IPS-NIHi11 (cell line): ENCODE measurements at places on chromosomes 4 and X.
A peak's percentile ranks its signal among the peaks of the same experiment; 100 is the strongest.

- DNase-seq, result no peak
Observed at GRCh38 chr4:32340591-32340990, 1620.4 kb downstream of the PCDH7 start.

- DNase-seq, result peak; percentile 87
Observed at GRCh38 chr4:182806259-182807252, 110.6 kb downstream of the DCTD start.

GRCh38 chr4:40372651-40373050 is 37.5 kb downstream of the CHRNA9 start:
- no peak for DNase-seq

- DNase-seq, result no peak
Observed at GRCh38 chrX:78693536-78693935, 34.4 kb upstream of the RTL3 start.

- no peak for DNase-seq
Observed at GRCh38 chrX:14309431-14309830, 219.9 kb upstream of the GLRA2 start.

DNA sequence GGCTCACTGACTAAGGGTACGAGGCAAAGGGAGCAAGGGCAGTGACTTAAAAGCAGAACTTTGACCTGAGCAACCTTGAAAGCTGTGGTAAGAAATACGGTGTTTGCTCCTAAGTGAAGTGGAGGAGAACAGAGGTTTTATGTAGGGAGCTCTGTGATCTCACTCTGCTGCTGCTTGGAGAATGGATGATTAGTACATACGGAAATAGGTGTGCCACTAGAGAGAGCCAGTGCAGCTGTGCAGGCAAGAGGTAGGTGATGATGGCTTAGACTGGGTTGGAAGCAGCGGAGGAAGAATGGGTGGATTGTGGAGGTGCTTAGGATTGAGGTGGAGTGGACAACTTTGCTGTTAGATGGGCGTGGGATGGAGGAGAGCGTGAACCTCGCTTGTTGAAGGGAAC is 85.0 kb downstream of the FAM193A start:
- no peak for DNase-seq

DNA sequence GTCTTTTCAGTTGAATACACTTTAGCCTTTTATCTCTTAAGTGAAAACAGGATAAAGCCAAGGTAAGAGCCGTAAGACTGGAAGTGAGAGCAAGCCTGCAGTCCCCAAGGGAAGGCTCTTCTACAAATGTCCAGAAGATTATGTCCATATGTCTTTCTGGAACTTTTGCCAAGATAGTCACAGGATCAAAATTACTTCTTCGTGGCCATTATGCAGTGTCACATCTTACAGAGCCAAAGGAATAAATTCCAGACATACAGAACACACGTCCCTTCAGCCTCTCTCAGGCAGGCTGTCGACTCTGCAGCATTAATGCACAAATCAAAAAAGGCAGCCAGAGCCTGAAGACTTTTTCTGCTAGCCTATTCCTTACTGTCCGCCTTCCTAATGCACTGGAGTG is 10.9 kb upstream of the GATB start:
- no peak for DNase-seq

GRCh38 chr4:150867148-150867547 is 147.9 kb downstream of the LRBA start:
- DNase-seq, result peak; percentile 66

DNA sequence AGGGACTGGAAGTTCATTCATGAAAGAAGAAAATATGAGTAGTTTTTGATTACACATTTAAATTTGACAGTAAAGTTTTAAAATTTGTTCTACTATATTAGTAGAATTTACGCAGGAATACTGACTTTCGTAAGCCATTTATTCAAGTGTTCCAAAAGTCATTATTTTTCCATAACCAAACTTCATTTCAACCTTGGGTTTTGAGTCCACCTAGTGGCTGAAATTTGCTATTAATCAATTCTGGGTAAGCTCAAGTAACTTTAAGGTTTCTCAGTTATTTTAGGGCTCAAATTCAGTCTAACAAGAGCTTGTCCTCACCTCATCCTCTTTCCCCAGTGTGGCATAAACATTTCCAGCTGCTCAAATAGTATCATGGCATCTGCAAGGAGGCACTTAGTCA is 175.4 kb downstream of the SH3BGRL start:
- peak; percentile 7 for DNase-seq

DNA sequence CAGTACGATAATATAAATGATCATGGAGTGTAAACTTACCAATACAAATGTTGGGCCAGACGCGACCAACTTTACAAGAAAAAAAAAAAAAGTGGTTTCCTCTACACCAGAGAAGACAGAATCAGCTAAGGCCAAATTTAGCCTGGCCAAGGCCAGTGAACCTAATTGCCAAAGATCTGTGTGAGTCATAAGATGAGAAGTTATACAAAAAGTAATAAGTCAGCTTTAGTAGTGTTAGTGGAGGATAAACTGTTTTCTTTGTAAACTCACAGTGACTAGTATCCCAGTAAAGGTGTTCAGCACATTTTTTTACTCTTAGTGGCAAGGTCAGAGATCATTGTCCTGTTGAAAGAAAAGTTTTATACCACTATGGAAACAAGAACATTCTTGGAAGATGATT is 531.4 kb upstream of the TECRL start:
- DNase-seq, result no peak

DNA sequence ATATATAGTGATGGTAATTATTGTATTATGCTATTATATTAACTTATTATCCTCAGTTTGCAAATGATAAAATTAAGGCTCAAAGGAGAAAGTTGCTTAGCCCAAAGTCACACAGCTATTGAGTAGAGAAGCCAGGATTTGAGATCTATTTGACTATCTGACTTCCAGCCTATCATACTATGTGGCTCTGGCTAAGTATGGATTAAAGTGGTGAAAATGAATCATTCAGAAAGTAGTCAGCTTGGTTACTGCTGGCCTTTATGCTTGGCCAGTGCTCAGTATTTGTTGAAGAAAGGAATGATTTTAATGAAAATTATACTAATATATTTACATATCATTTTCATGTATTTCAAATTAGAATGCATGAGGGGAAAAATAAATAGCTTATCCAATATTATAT is 219.8 kb downstream of the SHROOM3 start:
- no peak for DNase-seq

- DNase-seq, result no peak
Observed at GRCh38 chr4:89242864-89243732, 64.5 kb downstream of the GPRIN3 start.

DNA sequence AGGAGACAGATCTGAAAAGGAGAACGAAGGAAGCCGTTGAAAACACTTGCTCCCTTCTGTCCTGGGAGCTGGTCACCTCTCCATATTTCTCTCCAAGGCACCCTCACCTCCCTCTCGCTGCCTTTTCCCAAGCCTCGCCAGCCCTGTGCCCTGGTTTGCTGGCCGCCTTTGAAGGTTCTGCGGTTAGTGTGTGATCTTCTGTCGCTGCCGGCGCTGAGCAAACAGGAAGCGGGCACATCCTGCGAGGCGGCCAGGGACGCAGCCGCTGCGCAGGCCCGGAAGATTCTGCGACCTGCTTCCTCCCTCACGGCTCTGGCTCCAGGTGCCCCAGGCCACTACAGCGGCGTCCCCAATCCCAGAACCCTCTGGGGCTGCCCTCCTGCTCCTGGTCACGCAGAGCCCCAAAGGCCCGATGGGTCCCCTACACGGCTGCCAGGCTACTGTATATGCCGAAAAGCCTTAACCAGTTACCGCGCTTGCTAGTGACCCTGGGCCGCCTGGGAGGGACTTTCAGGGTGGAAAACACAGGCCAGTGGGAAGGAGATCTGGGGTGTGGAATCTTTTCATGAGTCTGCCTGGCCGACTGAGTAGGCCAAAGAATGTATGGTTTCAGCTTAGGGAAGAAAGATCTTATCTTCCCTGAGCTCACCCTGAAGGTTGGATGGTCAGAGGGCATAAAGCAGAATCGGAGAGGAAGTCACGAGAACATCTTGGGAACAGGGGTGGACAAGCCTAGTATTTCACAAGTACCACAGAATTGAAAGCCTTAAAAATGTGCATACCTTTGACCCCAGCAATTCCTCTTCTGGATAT is 2.3 kb upstream of the SASH3 start:
- DNase-seq, result no peak

DNA sequence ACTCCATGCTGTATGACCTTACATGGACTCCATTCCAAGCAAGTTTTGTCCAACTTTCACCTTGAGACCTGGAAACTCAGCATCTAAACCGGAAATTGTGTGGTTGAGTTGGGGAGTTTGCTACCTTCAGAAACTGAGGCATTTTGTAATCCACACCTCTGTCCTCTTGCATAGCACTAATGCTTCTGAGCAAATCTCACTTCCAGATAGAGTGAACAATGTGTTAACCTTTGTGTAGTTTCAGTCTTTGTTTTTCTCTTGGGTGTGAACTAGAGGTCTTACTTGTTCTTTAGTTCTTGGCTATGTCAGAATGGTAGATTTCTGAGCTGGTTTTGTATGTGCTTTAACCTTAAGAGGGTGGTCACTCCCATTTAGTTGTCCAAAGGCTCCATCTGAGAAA is 48.1 kb upstream of the TCEAL2 start:
- DNase-seq, result no peak

GRCh38 chr4:37561196-37561802 is 124.9 kb downstream of the RELL1 start:
- DNase-seq, result no peak

DNA sequence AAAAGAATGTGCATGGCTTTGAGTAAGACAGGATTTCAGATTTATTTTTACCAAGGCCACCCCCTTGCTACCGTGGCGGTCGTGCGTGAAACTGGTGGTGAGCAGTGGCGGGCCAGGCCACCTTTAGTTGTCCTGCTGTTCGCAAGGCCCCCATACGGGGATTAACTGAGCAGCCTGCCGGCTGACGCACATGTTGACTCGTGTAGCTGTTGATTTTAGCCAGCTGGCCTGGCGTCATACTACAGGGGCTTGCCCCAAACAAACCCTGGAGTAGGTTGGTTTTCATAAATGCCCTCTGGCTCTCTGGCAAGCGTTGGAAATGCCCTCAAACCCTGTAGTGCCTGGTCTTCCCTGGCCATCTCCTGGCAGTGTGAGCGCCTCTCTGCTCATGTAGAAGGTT is 28.4 kb downstream of the WFS1 start:
- DNase-seq, result no peak

DNA sequence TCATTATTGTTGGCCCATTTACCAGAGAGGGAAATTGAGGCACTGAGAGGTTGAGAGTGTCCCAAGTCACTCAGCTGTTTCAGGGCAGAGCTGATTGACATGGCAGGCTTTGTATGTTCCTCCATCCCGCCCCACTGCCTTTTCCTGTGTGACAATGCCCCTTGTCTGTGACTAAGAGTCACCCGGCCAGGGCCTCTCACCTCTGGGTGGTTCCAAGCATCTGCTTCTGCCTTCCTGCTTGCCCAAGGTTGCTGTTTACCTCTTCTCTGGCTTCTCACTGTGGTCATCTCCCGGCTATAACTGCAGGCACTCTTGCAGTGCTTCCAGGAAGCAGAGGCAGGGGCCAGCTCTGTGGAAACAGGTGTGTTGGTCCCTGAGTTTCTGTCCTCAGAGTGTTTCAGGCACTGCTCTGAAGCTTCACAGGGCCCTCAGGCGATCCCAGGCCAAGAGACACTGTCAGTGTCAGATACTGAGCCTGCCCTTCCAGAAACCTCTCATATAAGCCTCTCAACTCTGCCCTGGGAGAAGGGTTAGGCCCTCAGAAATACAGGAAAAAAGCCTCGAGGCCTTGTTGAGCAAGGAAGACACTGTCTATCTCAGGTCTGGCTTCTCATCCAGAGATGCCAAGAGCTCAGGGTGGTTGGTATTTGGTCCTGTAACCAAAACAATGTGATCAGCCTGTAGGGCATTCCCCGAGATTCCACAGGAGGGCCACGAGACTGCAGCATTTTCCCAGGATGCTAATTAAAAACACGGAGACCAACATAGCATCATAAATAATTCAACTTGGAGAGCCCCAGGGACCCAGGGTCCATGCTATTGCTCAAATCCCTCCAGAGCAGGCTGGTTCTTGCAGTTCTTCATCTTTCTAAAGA is 42.0 kb upstream of the PROM1 start:
- DNase-seq, result no peak

- DNase-seq, result no peak
Observed at GRCh38 chrX:40063555-40063954, 34.2 kb downstream of the BCOR start.

DNA sequence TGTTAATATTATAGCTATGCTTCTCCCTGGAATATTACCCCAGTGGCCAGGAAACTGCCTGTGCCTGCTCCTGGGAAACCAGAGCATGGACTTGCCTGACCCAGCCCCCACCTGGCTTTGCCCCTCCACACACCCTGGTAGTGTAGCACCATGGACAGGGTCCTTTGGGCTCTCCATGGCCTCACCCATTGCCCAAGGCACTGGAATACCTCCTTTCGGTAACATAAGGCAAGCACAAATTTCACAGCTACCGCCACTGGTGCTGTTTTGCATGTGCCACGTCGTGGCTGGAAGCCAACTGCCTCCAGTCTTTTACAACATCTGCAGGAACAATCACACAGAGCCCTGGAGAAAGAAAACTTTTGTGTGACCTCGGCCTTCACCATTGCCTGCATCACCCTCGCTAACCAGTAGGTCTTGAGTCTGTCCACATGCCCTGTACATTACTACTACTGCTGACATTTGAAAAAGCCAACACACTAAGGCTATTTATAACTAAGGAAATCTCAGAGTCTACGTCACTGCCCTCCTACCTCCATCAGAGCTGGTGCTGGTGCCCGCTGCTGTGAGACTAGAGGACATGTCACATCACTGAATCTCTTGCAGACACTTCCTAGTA is 47.7 kb downstream of the HPGD start:
- DNase-seq, result no peak

- no peak for DNase-seq
Observed at GRCh38 chr4:15881820-15882219, 56.7 kb downstream of the FGFBP1 start.

- no peak for DNase-seq
Observed at GRCh38 chrX:107818900-107819521, 6.7 kb upstream of the MID2 start.

GRCh38 chr4:46124773-46125413 is 1.0 kb upstream of the GABRG1 start:
- DNase-seq, result peak; percentile 43

DNA sequence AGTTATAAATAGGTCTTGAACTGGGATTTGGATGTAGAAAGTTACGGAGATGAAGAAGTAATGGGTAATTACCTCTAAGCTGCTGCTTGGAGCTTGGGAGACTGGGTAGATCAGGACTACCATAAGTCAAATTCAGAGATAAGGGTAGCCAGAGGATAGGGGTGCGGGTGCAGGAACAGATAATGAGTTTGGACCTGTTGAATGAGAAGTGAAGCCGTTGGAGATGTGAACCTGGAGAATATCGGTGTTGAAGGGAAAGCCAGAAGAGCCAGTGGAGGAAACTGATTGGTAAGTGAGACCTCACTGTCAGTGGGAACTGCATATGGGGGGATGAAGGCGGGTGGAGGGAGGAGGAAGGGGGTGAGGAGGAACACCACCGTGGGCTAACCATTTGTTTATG is 618 bp upstream of the FOXO4 start:
- DNase-seq, result no peak

GRCh38 chr4:185016946-185017758 is 1.1 kb upstream of the HELT start:
- DNase-seq, result peak; percentile 40

GRCh38 chr4:4849106-4849505 is 10.4 kb upstream of the MSX1 start:
- DNase-seq, result no peak
